Fibroblast of the aortic adventitia (primary cell): ENCODE measurements at places on chromosomes 3 and 15. TPM values are rescaled to one million over a fixed set of nuclear protein-coding genes. Genes with fewer than 3 reads are reported as not detected.

Gene TMEM212
- total RNA-seq, result not detected in 2 replicates

Gene SLC15A2
- 0.18 and 0.25 TPM in 2 replicates for total RNA-seq

Gene FOXL2
- total RNA-seq, result under 0.01 TPM in 1 of 2 replicates, not detected in the other

Gene EFCAB12
- total RNA-seq, result under 0.01 TPM in 1 of 2 replicates, not detected in the other

Gene DGKG
- total RNA-seq, result 0.08 and 0.27 TPM in 2 replicates

Gene SST
- not detected in 2 replicates for total RNA-seq

Gene BNIP2
- 107 and 408 TPM in 2 replicates for total RNA-seq

Gene CCDC12
- 21.6 and 29.4 TPM in 2 replicates for total RNA-seq

Gene GUCA1C
- total RNA-seq, result not detected in 2 replicates

Gene CYP8B1
- total RNA-seq, result not detected in 2 replicates

Gene CPNE9
- total RNA-seq, result not detected in 2 replicates

Gene PRR20G
- not detected in 2 replicates for total RNA-seq

Gene SLC27A2
- not detected in 2 replicates for total RNA-seq

Gene CRYGS
- total RNA-seq, result 1.3 TPM in 1 of 2 replicates, not detected in the other

Gene CGNL1
- total RNA-seq, result 0.90 and 11.0 TPM in 2 replicates

Gene GP9
- total RNA-seq, result not detected in 2 replicates

Gene CHRNA5
- 1.1 and 1.6 TPM in 2 replicates for total RNA-seq

Gene GABRR3
- not detected in 2 replicates for total RNA-seq

Gene LOXL1
- total RNA-seq, result 53.4 and 176 TPM in 2 replicates

Gene STT3B
- 89.3 and 151 TPM in 2 replicates for total RNA-seq

Gene ECE2
- not detected in 2 replicates for total RNA-seq

Gene IP6K1
- total RNA-seq, result 29.6 TPM in 2 replicates

Gene C3orf85
- total RNA-seq, result not detected in 2 replicates

Gene MITF
- total RNA-seq, result 6.1 and 22.6 TPM in 2 replicates

Gene AADACL2
- total RNA-seq, result 0.90 TPM in 1 of 2 replicates, not detected in the other

Gene GHSR
- total RNA-seq, result not detected in 2 replicates

Gene SETMAR
- total RNA-seq, result 12.6 and 25.4 TPM in 2 replicates

Gene ARL14
- total RNA-seq, result not detected in 2 replicates

Gene ADCY5
- total RNA-seq, result under 0.01 and 0.41 TPM in 2 replicates

Gene KIF15
- total RNA-seq, result 0.98 and 17.1 TPM in 2 replicates

Gene RMDN3
- 18.0 and 54.0 TPM in 2 replicates for total RNA-seq

Gene FEZF2
- not detected in 2 replicates for total RNA-seq

Gene IGSF11
- not detected in 2 replicates for total RNA-seq

Gene CCR8
- not detected in 2 replicates for total RNA-seq

Gene SLC28A1
- total RNA-seq, result not detected in 2 replicates

Gene CCR1
- total RNA-seq, result 0.08 and 0.90 TPM in 2 replicates

Gene SLC9C1
- total RNA-seq, result 0.33 and 0.45 TPM in 2 replicates

Gene CDHR4
- total RNA-seq, result 0.09 TPM in 1 of 2 replicates, not detected in the other

Gene CCR3
- total RNA-seq, result not detected in 2 replicates

Gene INKA1
- total RNA-seq, result 4.4 and 9.5 TPM in 2 replicates
